ENCODE measurements at places on chromosomes 12 and 14. TPM values are rescaled to one million over a fixed set of nuclear protein-coding genes. Genes with fewer than 3 reads are reported as not detected.

The SERPINA9 gene
- total RNA-seq = not detected

The TRMT5 gene
- total RNA-seq = 13.2 TPM

The RBM25 gene
- 53.2 TPM for total RNA-seq

The TCL1B gene
- total RNA-seq = not detected

The DNAI7 gene
- total RNA-seq = 0.44 TPM
